ENCODE measurements at places on chromosomes 3 and 15.

GRCh38 chr15:70299931-70300869, 202.5 kb upstream of the TLE3 start:
- no peak for DNase-seq

DNA sequence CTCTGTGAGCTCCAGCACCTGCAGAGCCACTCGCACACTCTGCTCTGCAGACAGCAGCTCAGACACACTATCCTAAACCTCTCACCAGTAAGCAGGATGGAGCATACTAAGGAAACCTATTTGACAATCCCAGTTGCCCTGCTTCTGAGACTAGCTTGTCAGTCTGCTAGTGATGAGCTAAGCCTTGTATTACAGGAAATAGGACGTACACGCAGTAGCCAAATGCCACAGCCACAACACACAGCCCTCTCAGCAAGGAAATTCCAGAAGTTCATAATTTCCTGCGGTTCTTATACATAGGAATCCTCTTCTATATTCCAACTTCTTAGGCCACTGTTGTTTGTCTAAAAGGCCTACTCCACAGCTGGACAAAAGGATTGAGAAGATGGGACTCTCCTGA, 74.5 kb downstream of the MYLK start:
- no peak for DNase-seq

- no peak for DNase-seq
Observed at GRCh38 chr15:54687628-54688027, 509.1 kb downstream of the RSL24D1 start.

DNA sequence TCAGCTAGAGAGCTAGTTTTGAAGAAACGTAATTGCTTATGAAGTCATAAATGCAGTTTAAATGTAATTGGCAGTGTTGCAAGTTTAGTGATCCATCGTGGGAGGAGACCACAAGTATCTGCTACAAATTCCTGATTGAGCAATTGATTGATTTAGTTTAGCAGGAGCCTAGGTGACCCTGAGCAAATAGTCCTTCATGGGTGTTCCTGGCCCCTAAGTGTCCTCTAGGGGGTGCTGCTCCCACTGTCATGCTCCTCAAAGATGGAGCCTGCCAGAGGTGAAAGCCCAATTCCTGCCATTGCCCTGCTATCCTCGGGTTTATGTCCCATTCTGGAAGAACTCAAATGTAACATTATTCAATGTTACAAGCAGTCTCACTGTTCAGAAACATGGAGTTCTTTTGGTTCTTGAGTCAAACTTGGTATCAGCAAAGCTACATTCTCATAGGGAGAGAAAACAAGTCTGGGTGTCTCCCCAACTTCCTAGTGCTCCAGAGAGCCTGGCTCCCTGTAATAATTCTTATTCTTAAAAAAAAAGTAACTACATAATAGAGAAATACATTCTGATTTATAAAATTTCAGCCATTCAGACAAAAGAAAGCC, 29.8 kb upstream of the SENP5 start:
- peak; percentile 52 for DNase-seq

- no peak for DNase-seq
Observed at GRCh38 chr3:197953881-197954280, 3.9 kb downstream of the RPL35A start.

- DNase-seq: peak; percentile 36
Observed at GRCh38 chr3:169759256-169759655, 5.6 kb downstream of the TERC start.

DNA sequence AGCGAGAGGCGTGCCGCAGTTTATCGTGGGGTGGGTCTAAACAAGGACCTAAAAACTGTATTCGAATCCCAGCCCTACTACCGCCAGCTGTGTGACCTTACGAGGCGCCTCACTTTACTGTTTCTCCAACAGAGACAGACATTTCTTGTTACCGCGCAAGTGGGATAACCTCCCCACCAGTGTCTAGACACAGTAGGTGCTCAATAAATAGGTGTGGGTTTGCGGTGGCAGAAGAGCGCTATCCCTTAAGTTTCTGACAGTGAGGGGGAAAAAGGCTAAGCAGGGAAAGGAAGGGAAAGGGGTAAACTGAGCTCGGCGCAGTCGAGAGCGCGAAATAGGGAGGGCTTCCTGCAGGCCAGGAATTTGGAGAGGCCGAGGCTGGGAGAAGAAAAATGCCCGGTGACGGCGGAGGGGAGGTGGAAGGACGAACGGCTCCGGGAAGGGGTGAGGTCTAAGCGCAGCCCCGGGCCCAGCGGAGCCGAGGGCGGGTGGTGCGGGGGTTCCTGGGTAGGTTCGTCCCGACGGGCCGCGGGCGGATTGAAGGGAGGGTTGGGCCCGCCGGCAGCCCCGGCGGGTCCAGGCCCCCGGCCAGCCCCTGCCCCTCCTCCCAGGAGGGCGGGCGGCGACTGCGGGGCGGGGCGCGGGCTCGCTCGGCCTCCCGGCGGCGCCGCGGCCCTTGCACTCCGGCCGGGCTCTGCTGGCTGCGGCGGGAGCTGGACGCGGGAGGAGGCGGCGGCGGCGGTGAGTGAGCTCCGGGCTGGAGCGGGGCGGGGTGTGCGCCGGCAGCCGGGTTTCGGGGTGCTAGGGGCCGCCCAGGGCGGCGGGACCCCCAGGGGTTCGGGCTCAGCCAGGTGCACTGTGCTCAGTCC, at the start of gene CGNL1:
CGNL1 (plus strand) TSS at position 679 of the 869 bp plus-strand sequence. CDS start 61,495 bp downstream, outside the sequence.
- peak; percentile 49 for DNase-seq

DNA sequence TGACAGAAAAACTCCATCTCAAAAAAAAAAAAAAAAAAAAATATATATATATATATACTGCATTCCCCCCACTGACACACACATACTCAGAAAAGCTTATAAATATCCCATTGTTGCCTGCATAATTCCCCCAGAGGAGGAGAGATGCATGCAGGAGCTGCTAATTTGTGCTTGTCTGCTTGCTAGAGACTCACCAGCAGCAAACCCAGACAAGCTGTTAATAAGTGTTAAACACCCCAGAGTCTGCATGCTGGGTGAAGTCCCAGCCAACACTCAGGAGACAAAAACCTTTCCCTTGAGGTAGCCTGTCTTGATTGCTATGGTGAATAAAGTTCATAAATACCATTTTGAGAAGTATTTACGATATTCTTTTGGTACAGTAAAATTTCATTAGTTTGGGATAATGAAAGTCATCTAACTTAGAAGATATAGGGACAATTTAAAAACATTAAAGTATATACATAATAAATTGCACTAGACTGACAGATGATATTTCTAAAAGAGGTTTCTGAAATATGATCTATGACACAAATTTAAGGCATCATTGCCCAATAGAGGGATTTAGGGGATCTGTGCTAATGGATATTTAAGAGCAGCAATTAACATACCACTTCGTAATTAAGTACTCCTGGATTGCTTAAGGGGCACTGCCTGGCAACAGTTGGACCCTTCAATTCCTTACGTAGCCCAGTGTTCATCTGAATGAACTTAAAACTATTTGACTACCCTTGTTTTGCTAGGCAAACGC, 400.0 kb upstream of the C2CD4B start:
- DNase-seq: no peak

DNA sequence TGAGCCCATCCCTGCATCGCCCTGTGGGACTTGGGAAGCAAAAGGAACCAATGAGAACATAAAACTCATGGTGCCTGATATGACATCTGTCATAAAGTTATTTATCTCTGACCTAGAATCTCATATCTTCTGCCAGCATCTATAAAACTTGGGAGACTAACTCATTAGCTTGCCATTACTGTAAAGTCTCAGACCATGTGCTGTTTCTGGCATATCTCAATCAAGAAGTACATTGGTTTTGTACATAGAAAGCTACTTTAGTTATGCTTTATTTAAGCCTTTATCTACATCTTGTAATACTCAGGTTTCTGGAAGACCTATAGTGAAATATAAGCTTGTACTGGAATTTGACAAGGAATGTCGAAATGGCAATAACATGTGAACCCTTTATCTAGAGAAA, 112.5 kb downstream of the ZNF385D start:
- no peak for DNase-seq

DNA sequence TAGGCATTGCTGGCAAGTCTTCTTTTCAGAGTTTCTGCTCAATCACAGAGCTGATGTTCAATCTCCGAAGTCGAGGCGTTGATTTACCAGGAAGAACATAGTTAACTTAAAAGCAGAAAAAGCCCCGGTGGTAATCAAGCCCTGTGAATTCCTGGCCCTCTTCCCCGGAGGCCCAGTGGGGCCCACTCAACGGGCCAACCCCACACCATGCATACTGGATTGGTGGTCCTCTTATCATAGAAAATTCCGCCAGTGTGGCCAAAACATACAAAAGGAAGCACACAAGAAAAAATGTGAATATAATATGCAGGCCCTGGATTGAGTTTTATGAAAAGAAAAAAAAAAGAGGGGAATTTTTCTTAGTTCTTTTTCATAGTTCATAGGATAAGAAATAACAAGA, 873.0 kb upstream of the NR2F2 start:
- no peak for DNase-seq

DNA sequence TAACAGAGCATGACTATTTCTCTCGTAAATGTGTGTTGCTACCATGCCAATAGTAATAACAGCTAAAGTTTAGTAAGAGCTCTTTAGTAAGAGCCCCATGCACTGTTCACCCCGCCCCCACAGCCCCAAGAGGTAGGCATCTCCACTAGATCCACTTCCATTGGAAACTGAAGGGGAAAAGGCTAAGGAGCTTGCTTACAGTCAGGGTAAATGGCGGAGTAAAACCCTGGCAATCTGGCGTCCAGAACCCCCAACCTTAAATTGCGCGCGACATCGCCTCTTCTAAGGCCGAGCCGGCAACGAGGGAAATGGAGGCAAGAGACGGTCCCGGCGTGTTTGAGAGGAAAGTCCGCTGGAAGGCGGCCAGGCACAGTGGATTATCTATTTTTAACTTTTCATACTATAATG, 654 bp upstream of the C3orf38 start:
- DNase-seq: peak; percentile 13

- DNase-seq: peak; percentile 59
Observed at GRCh38 chr15:101250873-101251829, 697 bp downstream of the CHSY1 start.

GRCh38 chr15:31474059-31474868, 147.6 kb downstream of the KLF13 start:
- DNase-seq: no peak

DNA sequence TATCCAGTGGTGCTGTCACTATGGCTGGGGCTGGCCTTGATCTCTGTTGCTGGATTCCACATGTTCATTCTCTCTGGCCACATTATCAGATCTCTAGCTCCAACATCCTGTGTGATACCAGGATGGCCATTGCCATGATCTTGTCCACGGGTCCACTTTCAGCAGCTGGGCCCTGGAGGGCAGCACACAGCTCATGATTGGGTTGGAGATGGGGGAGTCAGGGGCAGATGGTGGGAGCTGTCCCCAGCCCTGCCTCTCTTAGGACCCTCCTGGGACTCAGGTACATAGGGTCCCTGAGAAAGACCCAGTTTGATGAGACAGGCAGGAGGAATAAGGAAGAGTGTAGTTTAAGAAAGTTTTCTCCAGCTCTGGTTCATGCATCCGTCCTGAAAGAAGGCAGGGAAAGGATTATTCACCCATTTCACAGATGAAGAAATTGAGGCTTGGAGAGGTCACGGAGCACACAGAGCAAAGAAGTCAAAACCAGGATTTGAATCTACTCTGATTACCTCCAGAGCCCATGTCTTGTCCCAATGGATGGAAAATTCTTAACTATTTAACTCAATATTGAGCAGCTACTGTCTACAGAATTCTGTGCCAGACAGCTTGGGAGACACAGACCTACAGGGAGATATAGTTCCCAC, 100.5 kb downstream of the LINGO1 start:
- no peak for DNase-seq

GRCh38 chr3:186362537-186362842, 456 bp upstream of the DGKG start:
- DNase-seq: no peak

DNA sequence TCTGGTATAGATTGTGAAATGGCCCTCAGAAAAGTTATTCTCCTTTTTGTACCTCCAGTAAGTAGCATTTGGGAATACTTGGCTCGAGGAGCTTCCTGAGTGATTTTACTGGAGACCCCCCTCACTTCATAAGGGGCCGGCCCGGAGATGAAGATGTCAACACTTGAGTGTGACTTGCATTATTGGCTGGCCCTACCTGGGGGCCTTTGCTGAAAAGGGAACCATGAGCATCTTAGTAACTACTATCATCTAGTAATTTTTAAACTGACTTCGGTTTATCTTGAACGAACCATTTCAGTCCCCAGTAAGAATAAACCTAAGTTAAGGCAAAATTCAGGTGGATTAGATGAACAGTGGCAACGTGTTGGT, 1.3 kb downstream of the FAIM start:
- DNase-seq: no peak

DNA sequence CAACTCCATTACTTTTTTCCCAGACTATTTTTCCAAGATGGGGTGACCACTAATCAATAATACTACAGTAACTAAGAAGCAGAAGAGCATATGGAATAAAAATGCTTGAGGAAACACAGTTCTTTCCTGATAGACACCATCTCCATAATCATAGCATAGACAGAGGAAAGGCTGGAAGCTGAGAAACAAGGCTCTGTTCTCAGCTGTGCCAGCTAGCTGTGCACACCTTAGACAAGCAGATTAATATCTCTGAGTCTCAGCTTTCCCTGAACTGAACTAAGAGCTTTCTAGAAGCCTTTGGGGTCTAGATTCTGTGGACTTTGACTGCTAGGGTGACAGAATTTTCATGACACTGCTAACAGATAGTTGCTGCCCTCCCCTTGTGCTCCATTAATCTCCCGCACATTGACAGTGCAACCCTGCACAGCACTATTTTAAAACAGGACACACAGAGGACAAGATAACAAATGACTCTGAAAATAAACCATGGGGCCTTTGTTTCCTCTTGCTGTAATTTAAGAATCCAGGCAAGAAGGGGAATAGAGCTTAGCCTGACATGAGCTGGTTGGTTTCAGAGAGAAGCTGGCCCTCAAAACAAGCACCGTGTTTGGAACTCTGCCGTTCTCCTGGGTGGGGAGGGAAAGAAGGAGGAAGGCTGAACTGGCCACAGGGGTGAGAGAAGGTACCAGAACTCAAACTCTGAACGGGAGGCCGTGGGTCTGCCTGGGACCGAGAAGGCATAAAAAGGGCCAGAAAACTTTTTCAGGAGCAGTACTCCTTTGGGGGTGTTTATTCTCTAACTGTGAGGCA, 67.4 kb downstream of the ATP13A5 start:
- DNase-seq: no peak

DNA sequence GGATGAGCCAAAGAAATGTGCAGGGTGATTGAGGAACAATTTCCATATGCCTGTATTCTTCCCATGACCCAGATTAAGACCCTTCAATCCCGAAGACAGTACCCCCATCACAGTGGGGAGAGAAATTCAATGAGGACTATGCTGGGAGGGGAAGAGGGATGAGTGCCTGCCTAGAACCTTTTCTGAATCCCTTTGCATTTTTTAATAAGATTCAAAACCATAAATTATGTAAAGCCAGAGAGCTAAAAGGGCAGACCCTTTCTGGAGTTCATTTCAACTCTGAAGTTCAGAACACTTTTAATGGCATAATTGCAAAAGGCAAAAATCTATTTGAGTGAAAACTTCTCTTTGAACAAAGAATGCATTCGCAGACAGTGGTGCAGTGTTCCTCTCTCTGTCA, 529.5 kb downstream of the NTRK3 start:
- DNase-seq: no peak

GRCh38 chr3:187208159-187208558, 10.9 kb downstream of the RTP1 start:
- peak; percentile 70 for DNase-seq

Measured in RWPE1 (cell line).